Fibroblast of skin of scalp (primary cell): ENCODE measurements at places on chromosomes 4 and X.

DNA sequence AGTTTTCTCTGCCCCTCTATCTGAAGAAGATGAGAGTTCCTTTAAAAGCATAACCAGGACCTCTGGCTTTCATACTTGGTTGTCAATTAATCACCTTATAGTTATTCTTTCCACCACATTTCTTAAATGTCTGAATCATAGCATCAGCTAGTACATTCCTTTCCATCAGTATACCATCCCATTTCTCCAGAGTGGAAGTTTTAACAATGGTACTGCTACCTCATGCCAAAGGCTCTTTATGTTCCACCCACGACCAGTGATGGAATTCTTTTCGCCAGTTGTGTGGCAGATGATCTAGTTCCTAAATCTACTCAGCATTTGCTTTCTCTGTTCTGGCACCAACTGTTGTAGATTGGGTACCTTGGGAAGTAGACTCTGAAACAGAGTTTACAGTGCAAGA lies 379.8 kb downstream of the ZNF674 start:
- DNase-seq = peak; percentile 73

DNA sequence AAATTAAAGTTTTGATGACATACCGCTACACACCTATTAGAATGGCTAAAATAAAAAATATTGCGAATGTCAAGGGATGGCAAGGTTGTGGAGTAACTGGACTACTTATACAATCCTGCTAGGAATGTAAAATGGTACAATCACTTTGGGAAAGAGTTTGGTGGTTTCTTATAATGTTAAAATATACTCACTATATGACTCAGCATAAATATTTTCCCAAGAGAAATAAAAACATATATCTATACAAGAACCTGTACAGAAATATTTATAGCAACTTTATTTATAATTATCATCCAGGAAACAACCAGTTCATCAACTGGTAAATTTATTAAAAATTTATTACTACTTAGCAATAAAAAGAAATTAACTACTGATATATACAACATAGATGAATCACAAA lies 89.7 kb downstream of the SLC10A7 start:
- no peak for DNase-seq

DNA sequence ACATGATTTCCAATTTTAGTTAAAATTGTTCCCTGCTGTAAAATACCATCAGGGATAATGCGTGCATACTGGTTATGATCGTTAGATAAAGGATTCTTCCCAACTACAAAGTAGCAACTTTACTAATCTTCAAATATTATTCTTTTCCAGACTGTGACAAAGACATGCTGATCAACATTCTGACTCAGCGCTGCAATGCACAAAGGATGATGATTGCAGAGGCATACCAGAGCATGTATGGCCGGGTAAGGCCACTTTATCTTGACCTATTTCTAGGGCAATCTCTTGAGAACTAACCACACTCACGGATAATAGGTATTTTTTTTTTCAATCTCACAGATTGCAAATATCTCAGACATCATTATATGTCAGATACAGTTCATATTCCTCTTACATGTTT lies 47.0 kb downstream of the ANXA10 start:
- peak; percentile 72 for DNase-seq

- DNase-seq = no peak
Observed at GRCh38 chrX:132375941-132376340, 112.9 kb downstream of the MBNL3 start.

DNA sequence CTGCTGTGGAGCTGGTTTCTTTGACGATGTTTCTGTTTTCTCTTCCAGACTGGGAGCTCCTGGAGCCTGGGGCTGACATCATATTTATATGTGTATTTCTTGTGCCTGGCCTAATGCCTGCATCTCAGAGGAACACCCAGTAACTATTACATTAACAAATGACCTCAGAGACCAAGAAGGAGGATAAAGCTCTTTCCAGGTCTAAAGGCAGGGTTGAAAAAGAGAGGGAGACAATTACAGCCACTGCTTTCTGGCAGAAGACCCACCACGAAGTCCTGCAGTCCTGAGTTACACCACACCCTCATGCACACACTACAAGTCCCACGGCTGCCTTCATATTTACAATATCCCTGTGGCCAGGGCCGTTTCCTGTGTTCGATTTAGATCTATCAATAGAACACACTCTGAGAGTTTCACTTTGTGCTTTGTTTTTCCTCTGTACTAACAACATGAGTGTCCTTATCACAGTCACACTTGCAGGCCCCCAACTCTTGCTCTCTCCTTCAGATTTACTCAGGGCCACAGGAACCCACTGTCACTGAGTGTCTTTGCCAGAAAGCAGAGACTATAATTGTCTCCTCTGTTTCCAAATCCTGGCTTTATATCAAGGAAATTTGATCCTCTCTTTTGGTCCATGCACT lies 535.5 kb downstream of the MID1IP1 start:
- DNase-seq = peak; percentile 11

DNA sequence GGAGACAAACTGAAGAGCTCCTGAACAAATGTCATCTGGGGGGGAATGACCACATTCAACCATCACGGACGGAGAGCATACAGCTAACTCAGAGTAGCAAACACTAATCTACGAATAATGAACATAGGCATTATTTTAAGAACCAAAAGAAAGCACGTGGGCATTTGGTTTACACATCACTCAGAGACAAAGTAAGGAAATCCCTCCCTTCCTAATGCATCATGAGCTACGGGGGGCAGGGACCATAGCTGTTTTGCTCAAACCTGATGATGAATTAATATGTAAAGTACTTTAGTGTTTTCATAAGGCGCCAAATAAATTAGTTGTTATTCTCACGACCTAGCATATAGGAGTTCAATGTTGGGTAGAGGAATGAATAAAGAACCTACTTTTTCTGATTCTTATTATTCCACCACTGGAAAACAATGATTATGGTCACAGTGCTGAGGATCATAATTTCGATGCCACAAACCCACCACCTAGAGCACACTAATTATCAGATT lies 11.7 kb upstream of the TMEM156 start:
- DNase-seq = peak; percentile 24

- DNase-seq = no peak
Observed at GRCh38 chrX:10064736-10065135, 92.0 kb upstream of the CLCN4 start.

- no peak for DNase-seq
Observed at GRCh38 chr4:40493160-40493559, 136.5 kb downstream of the RBM47 start.
